ENCODE measurements at places on chromosomes 16 and 17.

DNA sequence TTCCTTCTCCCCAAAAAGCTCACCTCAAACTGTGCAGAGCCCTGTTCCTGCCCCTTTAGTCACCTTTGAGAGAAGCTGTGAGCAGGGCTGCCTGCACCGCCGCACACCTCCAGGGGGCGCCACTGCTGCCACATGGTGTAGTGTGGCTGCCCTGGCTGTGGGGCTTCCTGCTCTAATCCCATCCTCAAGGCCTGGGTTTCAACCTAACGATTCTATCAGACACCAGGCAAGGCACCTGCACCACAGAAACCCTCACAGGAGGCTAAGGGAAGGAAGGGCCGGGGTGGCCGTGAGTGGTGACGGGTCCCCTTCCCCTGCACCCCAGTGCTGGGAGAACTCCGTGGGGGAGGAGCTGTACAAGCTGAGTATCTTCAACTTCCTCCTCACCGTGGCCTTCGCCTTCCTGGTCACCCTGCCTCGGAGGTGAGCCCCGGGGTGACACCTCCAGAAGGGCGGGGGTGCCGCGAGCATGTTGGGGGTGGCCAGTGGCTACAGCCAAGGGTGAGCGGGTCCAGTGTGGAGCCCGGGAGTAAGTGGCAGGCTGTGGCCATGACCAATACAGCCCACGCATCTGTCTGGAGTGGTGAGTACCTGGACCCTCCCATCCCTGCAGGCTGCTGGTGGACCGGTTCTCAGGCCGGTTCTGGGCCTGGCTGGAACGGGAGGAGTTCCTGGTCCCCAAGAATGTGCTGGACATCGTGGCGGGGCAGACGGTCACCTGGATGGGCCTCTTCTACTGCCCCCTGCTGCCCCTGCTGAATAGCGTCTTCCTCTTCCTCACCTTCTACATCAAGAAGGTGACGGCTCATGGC, 7.0 kb downstream of the TMC8 start:
- no peak for DNase-seq

DNA sequence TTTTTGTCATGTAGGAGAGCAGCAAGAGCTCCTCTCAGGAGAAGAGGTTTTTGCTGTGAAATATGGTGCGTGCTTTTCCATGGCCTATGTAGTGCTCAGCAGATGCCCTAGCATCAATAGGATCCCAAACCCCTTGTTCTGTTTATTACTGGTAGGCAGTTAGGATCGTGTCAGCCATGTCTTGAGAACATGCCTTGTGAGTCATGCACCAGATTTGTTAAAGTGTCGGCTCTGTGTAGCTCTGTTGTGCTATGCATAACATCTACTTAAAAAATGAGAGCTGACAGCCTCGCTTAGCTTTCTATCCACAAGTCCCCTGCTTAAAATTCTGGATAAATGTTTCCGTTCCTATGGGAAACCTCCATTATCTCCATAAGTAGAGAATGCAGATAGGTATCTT, 4.4 kb upstream of the EIF4A3 start:
- peak; percentile 46 for DNase-seq

DNA sequence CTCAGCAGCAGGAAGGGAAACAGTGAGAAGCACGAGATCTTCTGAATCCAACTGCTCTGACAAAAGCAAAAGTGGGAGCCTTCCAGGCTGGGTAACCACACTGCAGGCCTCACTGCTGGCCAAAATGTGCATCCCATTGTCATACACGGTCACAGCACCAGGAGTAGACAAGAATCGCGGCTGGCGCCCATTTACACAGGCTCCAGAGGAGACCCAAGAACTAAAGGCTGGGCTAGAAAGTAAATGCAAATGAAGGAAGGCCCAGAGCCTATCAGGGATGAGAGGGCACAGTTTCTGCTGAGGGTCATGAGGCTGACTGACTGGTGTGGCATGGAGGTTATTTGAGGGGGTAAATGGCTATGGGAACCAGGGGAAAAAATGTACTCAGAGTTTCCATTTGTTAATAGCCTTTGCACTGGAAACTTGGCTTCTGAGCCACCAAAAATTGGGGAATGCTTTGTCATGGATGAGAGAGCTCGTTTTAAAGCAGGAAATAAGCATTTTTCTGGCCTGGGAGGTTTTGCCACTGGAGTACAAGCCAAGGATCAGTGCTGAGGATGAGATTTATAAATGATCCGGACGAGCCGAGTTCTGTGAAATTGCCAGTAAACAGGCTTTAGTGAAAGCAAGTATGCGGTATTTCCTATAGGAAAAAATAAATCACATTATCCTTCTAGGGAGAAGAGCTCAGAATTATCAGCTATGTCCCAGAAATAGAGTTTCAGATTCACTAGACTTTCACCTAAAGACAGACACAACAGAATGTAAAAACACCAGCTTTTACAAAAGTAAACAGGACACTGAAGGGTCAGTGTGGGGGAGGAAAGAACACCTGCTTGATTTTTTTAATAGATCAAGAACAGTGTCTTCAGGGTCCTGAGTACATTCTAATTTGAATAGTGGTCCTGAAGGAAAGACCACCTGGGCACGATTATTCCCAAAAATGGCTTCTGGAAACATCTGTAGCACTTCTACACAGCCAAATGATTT, 66.9 kb upstream of the GSG1L start:
- DNase-seq = peak; percentile 85

DNA sequence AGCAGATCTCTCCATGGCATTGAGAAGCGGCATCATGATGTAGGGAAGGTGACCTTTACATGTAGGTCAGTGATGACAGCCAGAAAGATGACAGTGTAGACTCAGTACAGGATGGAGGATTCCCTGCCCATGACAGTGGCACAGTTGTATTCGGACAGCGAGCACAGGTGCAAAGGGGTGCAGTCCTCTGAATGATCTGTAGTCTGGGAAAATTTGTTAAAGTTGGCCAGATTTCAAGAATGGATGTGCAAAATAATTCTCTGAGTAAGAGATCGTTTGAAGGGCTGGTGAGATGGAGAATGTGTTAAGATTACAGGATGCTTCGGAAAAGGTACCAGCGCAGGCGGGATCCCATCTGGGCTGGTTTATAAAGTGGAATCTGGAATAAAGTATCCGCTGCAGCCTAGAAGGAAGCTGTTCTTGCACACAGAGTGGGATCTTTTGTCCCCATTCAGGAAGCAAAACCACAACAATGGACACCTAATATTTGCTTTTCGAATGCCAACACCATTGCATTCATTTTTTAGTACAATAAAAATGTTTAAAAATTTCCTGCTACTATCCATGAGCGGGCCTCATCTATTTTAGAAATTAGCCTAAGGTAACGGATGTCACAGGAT, 101.2 kb downstream of the RPTOR start:
- no peak for DNase-seq

DNA sequence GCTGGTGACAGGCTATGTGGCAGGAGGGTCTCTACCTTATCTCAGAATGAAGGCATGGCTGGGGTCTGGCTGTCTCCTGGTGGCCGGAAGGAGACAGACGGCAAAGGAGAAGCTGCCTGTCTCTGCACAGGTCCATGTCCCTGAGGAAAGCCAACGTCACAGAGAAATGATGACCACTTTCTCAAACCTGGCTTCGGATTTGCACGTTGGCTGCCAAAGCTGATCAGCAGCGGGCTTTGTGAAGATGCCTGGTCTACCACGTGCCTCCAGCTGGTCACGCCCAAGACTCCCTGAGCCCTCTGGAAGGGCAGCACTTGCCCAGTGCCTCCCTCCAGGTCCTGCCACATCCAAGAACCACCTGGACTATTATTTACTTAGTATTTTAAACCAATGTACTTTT, 8.4 kb downstream of the DEXI start:
- DNase-seq = no peak

- DNase-seq = no peak
Measured at GRCh38 chr17:7190276-7190917, 11.2 kb upstream of the ASGR1 start.

DNA sequence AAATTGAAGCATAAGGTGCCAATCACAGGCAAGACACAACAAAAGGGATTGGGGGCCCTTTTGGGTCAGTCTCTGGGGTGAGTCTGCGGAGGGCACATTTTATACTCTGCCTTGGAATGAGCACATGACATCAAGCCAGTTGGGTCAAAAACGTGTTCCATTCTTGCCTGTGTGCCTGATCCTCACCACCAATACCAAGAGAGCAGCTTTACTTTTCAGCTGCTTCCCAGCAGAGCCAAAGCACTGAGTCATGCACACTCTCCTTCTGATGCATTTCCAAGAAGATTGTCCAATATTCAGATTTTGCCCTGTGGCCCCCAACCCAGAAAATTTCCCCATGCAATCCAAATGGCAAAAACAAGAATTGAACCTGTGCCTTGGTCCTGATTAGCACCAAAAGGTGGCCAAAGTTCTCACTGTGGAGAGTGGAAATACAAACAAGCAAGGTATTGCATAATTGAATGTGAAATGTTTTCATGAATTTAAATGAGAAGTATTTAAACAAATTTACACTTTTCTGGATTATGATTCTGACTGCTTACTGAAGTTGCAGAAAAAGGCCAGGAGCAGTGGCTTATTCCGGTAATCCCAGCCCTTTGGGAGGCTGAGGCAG, 217.8 kb upstream of the SOX9 start:
- no peak for DNase-seq

DNA sequence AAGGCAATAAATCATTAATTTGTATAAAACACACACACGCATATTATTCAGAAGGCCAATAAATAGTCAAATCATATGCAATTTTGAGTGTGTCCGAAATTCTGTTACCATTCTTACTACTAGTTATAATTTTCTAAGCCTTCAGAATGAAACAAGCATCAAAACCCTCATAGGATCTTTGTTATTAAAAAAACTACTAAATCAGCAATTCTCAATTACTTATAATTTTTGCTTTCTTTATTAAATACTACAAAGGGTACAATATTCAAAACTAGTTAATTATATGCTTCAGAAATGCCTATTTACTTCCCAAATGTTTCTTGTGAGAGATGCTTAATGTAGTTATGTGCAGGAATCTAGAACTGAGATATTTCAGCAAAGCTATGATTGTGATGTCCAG, 413.1 kb upstream of the KIF2B start:
- no peak for DNase-seq

DNA sequence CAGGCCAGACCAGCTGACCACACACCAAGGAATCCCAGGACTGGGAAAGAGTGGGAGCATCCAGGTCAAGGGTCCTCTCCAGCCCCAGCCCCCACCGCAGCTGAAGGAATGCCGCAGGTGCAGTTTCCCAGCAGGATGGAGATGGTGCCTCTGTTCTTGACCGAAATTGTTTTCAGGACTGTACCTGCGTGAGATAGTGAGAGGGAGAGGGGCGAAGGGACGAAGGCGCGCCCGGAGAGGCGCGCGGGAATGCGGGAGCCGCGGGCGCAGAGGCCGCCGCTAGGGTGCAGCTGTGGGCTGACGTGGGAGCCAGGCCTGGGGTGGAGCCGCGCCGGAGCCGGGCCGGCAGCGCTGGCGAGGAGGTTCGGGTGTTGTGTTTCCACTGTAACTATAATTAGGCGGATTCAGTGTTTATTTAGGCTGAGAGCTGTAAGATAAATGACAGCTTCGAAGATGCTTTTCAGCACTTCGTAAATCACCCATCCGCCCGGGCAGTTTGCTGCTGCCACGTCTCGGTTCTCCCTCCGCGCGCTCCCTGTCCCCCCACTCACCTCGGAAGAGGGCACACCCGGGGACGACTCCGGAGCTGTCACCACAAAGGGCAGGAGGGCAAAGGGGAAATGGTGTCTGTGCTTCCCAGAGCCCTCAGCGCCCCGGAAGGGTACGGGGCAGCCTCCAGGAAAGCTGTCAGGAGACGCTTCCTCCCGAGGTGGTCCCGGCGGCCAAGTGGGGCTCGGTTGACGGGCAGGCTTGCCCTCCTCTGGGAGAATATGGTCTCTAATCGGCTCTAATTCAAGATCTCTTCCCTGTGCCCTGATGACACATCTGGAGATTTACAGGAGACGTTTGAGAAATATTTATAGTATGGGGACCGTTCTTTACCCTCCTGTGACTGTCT, 38.2 kb downstream of the HOXB1 start:
- peak; percentile 36 for DNase-seq

- no peak for DNase-seq
Measured at GRCh38 chr17:81153340-81153803, 11.9 kb upstream of the PVALEF start.

DNA sequence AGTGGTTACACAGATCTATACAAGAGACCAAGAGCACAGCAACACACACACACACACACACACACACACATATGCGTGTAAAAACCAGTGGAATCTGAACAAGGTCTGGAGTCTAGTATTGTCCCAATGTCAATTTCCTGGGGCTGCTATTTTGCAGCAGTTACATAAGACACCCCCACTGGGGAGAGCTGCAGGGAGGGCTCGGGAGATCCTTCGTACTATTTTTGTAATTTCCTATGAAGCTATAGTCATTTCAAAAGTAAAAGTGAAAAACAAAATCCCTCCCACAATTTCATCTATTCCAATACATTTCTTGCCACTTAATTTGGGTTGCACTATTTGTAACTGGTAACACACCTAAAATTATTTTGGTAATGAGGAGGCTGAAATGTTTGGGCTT, 68.5 kb downstream of the C16orf95 start:
- no peak for DNase-seq

DNA sequence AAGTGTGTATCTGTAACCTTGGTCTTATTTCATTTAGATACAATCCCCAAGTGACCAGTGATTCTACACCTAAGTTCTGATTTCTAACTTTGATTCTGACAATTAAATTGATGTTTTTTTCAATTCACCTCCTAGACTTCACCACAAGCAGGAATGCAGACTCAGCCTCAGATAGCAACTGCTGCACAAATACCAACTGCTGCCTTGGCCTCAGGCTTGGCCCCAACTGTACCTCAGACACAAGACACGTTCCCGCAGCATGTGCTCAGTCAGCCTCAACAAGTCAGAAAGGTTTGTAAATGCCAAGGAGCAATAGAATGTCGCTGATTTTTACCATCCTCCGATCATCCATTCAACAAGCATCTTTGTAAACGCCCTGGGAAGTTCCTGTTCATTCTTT, 177.7 kb downstream of the MRTFB start:
- DNase-seq = no peak

DNA sequence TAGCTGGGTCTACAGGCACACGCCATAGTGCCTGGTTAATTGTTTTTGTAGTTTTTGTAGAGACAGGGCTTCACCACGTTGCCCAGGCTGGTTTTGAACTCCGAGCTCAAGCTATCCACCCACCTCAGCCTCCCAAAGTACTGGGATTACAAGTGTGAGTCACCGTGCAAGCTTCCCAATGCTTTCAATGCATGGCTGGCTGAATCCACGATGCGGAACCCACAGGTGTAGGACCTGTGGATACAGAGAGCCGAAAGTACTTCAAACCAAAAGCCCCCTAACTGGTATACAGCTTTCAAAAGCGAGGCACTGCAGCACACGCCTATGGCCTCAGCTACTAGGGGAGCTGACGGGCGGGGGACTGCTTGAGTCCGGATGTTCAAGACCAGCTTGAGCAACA, 44.8 kb downstream of the METTL16 start:
- DNase-seq = no peak

- DNase-seq = peak; percentile 55
Measured at GRCh38 chr16:10609402-10609774, 29.0 kb upstream of the EMP2 start.

GRCh38 chr16:85718682-85719081, 29.9 kb upstream of the GINS2 start:
- DNase-seq = no peak

GRCh38 chr17:28427371-28427770, 21.4 kb upstream of the SLC46A1 start:
- DNase-seq = peak; percentile 72

GRCh38 chr16:73265124-73265837, 217.4 kb upstream of the ZFHX3 start:
- no peak for DNase-seq

All from fibroblast of gingiva (primary cell).